NCI-H774 (cell line): ENCODE measurements at places on chromosomes 2 and 18.

GRCh38 chr2:203645831-203646230 is 60.6 kb upstream of the CD28 start:
- no peak for DNase-seq

GRCh38 chr2:112782234-112782799 is 2.0 kb downstream of the IL1A start:
- no peak for DNase-seq

- DNase-seq = peak; percentile 57
Measured at GRCh38 chr2:263774-264492, at the start of gene SH3YL1. TSS of gene SH3YL1 (minus strand) at chr2:264032. CDS start at chr2:263984, 48 bp downstream.

- DNase-seq = no peak
Measured at GRCh38 chr2:9655441-9656269, 24.9 kb upstream of the YWHAQ start.

GRCh38 chr18:73511771-73512503 is 635.7 kb downstream of the FBXO15 start:
- no peak for DNase-seq

GRCh38 chr18:58321986-58322385 is 278.0 kb downstream of the NEDD4L start:
- DNase-seq = peak; percentile 49

DNA sequence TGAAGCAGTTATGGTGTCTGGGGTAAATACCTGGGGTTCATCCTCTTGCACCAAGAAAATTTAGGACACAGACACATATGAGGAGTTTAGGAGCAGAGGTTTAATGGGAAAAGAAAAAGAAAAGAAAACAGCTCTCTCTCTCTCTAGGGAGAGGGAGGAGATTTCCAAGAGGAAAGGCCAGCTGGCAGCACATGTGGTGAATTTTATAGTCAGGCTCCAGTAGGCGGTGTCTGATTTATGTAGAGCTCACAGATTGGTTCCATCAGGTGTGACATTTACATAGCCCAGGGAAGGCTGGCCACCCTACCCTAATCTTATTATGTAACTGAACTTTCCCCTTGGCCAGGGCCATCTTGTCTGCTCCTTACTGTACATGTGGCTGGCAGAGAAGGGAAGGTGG is 297.5 kb upstream of the RGPD4 start:
- no peak for DNase-seq

GRCh38 chr2:224847961-224848850 is 132.0 kb upstream of the CCDC195 start:
- no peak for DNase-seq

- no peak for DNase-seq
Measured at GRCh38 chr2:110124038-110124825, 8.6 kb upstream of the MALL start.

GRCh38 chr2:142875010-142875409 is 2.5 kb upstream of the KYNU start:
- DNase-seq = no peak

DNA sequence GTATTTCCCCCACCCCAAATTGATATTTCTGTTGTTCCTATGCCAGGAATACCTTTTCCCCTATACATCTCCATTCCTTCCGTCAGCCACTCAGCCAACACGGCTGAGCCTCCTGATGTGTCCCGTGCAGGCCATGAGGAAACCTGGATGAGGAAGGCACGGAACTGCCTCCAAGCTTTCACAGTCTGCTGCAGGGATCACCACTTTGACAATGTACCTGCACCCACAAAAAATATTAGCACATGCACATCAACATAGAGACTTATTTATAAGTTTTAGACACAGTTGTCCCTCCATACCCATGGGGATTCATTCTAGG is 101.4 kb upstream of the PPP1CB start:
- DNase-seq = no peak

- DNase-seq = no peak
Measured at GRCh38 chr2:197306696-197307040, 3.9 kb downstream of the ANKRD44 start.

GRCh38 chr2:179893616-179894015 is 32.2 kb upstream of the ZNF385B start:
- DNase-seq = no peak

- DNase-seq = no peak
Measured at GRCh38 chr2:155033652-155034051, 335.2 kb downstream of the KCNJ3 start.

GRCh38 chr2:121501031-121501430 is 29.6 kb upstream of the RNU4ATAC start:
- DNase-seq = no peak

DNA sequence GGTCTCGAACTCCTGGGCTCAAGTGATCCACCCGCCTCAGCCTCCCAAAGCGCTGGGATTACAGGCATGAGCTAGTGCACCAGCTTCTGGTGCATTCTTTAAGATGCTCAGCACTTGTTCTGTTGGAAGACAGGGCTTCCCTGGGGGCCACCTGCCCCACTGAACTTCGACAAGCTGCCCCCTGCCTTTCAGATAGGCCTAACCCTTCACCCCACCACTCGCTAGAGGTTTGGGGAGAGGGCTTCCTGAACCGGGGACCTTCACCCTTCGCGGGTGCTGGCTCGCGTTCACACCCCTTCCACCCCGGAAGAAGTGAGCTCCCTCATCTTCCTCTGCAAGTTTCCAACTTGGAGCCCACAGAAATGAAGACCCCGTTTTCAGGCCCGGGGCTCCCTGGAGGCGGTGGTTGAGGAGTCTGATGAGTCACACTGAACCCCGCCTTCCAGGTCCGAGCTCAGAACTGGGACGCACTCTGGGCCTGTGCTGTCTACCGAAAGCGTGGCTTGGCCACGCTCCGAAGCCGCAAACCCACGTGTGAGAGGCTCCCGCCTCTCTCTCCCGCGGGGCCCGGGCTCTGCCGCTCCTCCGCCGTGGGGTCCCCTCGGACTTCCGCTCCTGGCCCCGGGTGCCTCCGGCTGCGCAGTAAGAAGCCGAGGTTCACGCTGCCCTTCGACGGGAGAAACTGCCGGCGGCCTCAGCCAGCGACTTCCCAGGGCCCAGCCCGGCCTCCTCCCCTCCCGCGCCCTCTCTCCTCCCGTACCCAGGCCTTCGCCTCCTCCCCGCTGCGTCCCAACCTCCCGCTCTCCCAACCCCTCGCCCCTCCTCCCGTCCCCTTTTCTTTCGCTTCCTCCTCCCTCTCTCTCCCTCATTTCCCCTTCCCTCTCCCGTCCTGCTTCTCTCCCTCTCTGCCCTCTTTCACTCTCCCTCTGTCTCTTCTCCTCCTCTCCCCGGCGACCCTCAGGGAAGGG is 47.5 kb upstream of the SP3 start:
- no peak for DNase-seq

- DNase-seq = no peak
Measured at GRCh38 chr2:19829672-19830071, 72.1 kb downstream of the TTC32 start.

DNA sequence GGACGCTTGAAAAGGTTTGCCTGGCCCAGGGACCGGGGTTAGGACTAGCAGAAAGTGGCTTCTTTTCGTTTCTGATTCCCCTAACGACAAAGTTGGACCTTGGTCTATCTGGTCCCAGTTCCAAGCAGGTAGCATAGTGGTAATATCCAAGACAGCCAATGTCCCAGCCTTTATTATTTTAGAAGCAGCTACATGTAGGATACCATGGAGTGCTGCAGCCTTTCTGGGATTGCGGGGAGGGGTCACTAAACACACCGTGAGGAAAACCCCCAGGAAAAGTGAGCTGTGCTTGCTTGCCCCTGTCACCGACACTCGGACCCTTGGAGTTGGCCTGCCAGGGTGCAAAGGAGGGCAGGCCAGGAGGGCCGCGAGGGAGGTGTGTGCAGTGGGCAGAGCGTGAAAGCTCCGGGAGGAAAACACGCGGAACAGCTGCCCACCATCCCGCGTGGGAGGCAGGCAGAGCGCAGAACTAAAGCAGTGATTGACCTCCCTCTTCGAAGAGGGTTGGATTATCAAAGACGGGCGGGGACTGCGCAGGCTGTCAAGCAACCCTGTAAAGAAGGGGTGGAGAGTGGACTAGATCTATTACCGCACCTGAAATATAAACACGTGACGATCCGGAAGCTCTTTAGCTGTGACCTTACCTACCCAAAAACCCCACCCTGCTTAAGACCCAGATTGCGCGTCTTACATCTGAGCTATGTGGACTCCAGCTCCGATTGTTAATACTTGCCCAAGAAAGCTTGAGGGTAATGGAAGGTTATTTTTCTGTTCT is 624 bp upstream of the MAP4K3 start:
- peak; percentile 35 for DNase-seq

- no peak for DNase-seq
Measured at GRCh38 chr2:106030287-106031268, 163.5 kb downstream of the UXS1 start.

GRCh38 chr2:59282374-59283057 is 1041.4 kb upstream of the FANCL start:
- DNase-seq = no peak

GRCh38 chr2:202054679-202055078 is 18.4 kb upstream of the KIAA2012 start:
- no peak for DNase-seq

GRCh38 chr2:177670791-177671535 is 278.4 kb downstream of the AGPS start:
- no peak for DNase-seq

GRCh38 chr2:1989216-1989615 is 244.9 kb upstream of the PXDN start:
- no peak for DNase-seq

- no peak for DNase-seq
Measured at GRCh38 chr2:166242309-166242708, 114.5 kb upstream of the SCN1A start.
